ENCODE measurements at places on chromosomes 3 and 15.

- DNase-seq: no peak
These were observed 31.1 kb downstream of the CYP11A1 start for GRCh38 chr15:74336061-74337005.

DNA sequence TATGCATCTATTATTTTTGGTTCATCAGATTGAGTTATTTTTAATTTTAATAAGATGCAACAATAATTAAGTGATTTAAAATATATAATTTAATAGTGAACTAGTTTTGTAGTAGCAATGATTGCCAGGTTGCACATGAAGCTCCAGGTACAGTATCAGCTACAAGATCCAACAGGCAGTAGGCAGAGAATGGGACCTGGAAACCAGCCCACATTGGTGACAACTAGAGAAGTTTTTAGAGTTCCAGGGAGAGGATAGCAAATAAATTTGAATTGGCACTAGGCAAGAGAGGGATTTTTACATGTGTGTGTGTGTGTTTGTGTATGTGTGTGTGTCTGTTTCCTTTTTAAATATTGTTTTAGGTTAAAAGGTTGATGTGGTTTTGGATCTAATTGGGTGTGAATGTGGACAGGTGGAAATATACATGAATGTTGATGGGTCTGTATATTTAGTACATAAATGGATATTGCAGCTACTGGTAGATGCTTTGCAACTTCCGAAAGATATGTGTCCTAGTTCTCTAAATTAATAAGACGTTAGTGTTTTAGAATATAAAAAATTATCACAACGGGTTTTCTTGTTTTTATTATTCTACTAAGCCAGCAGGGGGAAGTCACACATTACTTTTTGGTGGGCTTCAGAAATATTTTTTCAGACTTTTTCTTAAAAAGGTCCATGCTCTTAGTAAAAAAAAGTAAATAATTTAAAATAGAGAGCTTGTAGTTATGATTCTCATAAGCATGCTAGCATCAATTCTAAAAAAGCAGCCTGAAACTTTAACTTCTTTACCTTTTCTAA is 110.1 kb upstream of the GBE1 start:
- DNase-seq: no peak

- DNase-seq: no peak
These were observed 56.2 kb upstream of the TGFBR2 start for GRCh38 chr3:30550246-30550645.

DNA sequence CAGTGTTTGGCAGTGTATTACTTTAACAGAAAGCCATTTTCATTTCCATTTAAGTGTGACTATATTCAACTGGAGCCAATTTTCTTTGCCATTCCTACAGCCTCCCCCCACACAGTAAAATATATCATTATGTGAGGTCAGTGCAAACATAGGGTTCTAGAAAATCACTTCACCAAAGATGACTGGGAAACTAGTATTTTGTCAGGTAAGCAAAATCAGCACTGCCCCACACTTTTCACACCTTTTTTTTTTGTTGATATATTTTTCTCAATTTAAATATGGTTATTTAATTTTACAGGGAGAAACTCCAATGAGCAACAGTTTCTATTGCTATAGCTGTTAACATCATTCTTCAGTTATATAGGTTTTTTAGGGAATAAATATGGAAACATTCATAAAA is 29.7 kb downstream of the MKRN2OS start:
- DNase-seq: no peak

DNA sequence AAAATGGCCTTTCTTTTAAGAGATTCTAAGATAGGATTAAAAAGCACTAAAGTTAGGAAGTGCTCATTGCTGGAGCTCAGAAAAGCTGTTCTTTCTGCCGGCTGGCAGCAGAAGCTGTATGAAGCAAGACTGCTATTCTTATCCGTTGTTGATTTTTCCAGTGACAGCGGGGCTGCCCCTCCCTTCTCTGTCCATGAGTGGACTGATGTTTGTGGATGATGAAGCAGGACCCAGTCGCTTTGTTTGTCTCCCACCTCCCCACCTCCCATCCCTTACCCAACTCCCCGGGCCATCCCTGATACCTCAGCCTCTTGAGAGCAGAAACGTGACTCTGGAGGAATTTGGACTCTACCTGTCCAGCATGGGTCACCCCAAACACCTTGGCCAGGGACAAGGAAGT is 10.3 kb upstream of the MUSTN1 start:
- DNase-seq: no peak

DNA sequence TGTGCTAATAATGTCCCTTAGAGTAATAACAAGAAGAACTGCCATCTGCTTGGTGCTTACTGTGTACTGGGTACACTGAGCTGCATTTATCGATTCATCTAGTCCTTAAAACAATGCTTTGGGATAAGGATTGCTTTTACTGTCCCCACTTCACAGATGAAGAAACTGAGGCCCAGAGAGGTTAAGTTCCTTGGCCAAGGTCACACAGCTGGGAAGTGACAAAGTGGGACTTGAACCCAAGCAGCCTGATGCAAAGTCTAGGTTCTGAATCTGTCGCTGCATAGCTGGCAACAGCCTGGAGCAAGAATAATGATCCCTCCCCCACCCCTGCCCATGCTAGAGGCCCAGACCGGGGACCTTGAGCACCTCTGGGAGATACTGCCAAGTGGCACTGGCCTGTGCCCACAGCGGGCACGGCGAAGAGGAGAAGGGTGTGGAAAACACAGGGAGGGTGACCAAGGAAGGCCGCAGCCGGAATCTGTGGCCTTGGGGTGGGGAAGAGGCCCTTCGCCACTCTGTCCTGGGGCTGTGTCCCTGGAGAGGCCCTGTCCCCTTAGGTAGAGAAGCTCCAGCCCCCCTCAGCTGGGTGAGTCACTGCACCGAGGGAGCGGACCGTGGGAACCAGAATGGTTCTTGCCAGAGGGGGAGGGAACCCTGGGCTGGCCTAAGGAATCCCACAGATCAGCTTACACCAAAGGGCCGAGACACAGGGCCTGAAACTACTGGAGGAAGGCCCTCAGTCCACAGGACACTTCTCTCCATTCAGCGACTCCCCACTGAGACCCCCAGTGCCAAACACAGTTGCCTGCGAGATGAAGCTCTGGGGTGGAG is 3.5 kb downstream of the PLXND1 start:
- no peak for DNase-seq

GRCh38 chr3:132256989-132257388 is 60.2 kb upstream of the ACP3 start:
- DNase-seq: peak; percentile 51

DNA sequence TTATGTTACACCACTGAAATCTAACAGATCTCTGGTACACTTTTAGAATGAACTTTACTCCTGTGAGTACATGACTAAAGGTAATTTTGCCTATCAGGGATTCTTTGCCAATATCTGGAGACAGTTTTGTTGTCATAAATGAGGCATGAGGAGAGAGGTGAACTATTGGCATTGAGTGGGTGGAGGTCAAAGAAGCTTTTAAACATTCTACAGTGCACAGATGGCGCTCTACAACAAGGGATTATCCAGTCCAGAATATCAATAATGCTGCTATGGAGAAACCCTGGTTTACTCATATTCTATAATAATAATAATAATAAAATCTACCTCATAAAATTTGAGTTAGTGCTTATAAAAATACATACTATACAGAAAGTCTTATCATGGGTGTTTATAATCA is 702.3 kb downstream of the SI start:
- DNase-seq: no peak

- no peak for DNase-seq
These were observed 83.0 kb downstream of the VGLL4 start for GRCh38 chr3:11560746-11561145.

GRCh38 chr3:28521663-28522062 is 173.0 kb upstream of the AZI2 start:
- no peak for DNase-seq

DNA sequence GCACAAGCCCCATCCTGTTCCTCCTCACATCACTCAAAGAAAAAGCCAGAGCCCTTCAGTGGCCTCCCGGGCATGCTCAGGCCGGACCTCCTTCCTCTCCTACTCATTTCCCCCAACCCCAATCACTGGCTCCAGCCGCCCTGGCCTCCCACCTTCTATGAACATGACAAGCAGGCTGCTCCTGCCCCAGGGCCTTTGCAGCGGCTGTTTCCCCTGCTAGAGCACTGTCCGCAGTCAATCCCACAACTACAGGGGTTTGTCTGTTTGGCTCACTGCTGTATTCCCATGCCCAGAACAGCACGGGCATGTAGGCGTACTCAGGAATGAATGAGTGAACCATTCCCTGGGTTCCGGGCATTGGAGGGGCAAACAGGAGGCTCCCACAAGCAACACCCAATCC is 139.8 kb upstream of the PRR20G start:
- no peak for DNase-seq

DNA sequence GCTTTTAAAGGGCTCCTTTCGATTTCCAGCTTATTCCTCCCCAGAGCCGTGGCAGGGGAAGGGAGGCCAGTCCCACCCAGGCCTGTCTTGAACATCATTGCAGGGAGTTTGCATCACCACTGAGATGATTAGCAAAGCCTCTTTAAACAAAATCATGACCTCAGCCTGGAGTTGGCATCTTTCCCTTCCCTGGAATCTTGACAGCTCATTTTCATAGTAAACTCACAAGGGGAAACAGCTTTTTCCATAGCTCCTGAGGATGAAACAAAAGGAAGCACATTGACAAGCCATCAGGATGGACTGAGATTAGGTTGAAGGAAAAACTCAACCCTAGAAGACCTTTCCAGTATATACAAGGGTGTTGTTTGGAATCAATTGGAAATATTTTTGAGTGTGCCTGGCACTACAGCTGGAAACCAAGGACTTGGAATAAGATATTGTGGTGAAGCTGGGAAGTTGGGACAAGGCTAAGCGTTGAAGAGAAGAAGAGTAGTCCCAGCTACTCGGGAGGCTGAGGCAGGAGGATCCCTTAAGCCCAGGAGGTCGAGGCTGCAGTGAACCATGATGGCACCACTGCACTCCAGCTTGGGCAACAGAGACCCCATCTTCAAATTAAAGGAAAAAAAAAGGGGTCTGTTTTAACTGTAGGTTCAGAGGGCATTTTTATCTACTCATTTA is 3.1 kb upstream of the LARP6 start:
- DNase-seq: no peak

DNA sequence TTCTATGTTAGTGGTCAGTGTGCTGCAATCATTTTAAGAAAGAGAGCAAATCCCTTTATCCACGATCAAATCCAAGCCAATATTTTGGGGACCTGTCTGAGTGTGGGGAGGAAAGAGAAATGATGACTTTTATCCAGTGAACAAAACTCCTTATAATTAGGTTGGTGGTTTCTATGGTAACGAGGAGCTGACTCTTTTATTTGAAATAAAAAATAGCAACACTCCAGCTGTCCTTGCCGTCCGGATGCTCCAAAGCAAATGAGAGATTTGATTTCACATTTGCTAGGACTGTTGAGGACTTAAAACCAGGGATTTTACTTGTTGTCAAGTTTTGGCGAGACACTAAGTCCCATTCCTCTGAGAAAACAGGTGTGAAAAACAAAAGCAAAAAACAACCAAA is 154.0 kb upstream of the PRICKLE2 start:
- no peak for DNase-seq

- DNase-seq: no peak
These were observed 17.6 kb downstream of the CD200R1L start for GRCh38 chr3:112829046-112829445.

GRCh38 chr15:65032801-65033537 is 3.5 kb upstream of the MTFMT start:
- peak; percentile 43 for DNase-seq

- DNase-seq: no peak
These were observed 760.3 kb upstream of the ARRDC4 start for GRCh38 chr15:97200161-97200560.

DNA sequence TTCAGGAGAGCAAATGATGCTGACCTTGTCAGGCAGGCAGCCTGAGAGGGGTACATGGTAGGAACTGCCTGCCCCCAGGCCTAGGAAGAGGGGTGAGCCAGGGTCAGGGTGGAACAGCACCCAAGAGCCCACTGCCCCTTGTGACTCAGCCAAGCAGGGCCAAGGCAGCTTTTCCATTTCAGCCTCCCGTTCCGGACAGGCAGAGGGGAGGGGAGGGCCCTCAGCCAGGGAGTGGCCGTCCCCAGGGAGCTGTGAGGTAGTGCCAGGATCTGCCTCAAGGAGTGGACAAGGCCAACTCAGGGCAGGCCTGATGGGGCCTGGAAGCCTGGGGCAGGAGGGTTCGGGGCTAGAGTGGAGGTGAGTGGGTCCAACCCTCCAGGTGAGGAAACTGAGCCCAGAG is 5.1 kb upstream of the ANKRD63 start:
- no peak for DNase-seq

DNA sequence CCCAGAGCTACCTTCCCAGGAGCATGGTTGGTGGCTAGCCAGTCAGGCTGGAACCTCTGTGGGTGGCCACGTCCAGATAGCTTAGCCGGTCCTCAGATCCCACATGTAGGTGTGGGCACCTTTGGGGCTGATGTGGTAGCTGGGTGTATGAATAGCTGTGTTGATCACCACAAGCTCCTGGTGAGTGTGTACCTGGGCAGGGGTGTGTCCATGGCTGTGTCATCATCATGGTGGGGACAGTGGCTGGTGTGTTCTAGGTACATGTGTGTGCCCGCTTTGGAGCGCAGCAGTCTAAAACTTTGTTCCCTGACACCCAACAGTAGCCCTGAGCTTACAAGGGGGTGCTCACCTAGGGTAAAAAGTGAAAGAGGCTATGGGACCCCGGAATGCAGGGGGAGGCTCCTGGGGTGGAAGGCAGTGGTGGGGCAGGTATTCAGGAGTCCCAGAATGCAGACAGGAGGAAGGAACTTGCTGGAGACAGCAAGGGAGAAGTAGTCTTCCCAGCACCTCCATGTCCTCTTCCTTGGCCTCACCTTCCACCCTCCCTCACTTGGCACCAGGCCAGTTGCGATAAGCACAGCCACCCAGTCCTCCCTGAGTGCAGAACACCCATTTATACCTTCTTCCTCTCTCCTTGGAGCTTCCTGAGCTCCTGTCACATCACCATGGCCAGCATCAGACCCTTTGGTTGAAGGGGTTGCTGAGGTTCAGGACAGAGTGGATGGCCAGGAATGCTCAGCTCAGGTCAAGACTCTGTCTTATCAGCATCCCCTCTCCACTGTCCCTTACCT is 1.2 kb downstream of the CISH start:
- no peak for DNase-seq

DNA sequence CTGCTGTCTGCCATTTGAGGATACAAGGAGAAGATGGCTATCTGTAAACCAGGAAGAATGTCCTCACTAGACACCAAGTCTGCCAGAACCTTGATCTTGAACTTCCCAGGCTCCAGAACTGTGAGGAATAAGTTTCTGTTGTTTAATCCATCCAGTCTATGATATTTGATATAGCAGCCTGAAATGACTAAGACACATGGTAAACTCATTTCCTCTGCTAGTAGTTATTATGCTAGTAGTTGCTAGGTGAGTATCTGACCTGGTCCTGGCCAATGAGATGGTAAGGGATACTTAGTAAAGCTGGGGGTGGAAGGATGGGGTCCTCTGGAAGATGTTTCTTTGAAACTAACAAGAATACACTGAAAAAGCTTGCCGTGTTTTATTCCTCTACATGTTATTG is 280.7 kb upstream of the ARHGEF26 start:
- no peak for DNase-seq
